Naive B cell (primary cell): ENCODE measurements at places on chromosomes 3 and 15.

DNA sequence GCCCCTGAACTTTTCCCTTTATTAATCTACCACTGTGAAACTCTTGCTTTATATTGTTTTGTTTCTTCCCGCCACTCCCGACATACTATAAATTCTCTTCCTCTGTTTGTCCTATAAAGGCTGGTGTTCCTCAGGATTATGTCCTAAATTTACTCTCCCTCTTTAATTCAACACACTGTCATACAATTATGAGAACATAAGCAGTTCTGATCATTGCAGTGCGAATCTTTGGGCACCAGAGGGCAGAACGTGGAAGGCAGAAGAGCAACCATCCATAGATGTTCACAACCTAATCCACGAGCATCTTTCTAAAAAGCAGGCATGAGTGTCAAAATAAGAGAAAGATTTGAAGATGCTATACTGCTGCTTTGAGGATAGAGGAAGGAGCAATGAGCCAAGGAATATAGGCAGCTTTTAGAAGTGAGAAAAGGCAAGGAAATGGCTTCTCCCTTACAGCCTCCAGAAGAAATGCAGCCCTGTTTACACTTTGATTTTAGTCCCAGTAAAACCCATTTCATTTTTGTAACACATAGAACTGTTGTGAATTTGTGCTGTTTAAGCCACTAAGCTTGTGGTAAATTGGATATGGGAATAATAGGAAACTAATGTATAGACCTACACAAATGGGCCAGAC lies 179.4 kb downstream of the GBE1 start:
- no peak for DNase-seq

GRCh38 chr3:170839518-170840100 lies 30.4 kb downstream of the RPL22L1 start:
- no peak for DNase-seq

DNA sequence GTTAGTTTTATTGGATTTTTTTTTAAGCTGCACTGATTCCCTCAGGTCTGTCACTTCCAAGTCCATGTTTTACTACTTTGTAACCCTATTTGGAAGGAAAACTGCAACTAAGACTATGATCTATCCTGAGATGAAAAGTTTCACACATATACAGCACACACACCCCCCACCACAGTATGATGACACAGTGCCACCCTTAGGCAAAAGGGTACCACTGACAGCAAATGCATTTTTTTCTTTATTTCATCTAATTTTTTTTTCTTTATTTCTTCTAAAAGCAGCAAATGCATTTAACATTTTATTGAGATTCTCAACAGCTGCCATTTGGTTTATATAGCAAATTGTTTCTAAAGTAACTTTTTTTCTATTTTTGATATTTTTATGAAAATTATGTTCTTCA lies 21.2 kb downstream of the NGRN start:
- DNase-seq: peak; percentile 50

- no peak for DNase-seq
These were observed 26.9 kb downstream of the CYP19A1 start for GRCh38 chr15:51311510-51311909.

DNA sequence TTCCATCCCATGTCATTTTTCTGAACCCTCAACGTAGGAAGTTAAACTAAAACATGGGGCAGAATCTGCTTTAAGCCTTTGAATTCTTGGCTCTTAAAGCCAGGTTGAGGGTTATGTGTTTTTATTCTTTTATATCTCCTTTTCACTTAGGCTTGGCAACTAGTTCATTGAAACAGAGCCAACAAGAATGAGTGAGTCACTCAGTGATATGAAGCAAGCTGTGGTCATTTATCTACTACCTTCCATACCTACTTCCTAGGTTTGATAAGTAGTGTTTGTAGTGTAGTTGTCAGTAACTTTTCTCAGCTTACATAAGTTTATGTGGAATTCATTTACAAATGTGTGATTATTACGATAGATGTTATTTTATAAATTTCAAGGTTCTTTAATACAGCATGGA lies 67.4 kb downstream of the SNRPN start:
- no peak for DNase-seq
